ENCODE measurements at places on chromosomes 16 and 17.
A peak's percentile ranks its signal among the peaks of the same experiment; 100 is the strongest.

DNA sequence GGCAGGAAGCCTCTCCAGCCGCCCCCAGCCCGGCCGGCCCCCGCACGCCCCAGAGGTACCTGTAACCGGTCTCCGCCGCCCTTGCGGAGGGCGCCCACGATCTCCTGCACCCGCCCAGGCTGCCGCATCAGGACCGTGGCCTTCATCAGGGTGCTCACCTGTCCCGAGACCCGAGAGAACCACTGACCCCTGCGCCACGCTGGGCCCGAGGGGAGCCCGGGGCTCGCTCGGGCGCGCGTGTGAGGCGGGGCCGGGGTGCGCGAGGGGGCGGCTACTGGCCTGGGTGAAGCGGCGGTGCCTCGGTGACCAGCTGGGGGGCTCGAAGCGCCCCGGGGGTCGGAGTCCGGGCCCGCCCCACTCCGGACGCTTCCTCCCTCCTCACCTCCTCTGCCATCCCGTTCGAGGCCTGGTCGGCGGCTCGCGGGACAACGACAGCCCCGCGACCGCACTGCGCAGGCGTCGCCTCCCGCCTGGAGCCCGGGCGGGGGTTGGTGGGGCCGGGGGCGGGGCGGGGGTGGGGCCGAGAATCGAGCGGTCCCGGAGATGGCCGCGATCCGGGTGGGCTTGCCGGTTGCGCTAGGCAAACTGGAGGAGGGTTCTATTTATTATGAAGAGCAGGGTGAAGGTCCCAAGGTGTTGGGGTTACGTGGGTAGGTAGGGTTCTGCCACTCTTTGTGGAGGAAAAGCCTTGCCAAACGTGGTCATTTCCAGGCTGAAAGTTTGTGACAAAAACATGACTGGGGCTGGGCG, at the start of gene NT5C3B:
NT5C3B (minus strand) TSS at position 433 of the 750 bp plus-strand sequence; CDS start at position 394, 39 bp downstream.
- DNase-seq = peak; percentile 30

- peak; percentile 72 for DNase-seq
Measured at GRCh38 chr17:44095647-44096496, 25.3 kb downstream of the G6PC3 start.

- DNase-seq = peak; percentile 13
Measured at GRCh38 chr17:67245694-67246402, 852 bp upstream of the HELZ start.

DNA sequence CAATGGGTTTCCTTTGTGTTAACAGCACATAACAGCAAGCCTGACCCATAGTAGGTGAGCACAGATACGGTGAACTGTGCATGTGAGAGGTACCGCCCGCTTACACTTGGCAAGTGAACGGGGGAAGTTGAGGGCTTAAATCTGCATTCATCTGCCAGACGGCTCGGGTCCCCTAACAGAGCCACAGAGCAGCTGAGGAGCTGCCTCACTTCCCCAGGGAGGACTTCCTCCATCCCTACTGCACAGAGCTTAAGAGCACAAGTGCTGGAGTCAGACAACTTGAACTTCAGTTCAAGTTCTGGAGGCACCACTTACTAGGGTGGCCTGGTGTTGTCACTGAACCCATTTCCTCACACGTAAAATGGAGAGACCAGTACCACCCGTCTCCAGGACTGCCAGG, 13.4 kb downstream of the RAB5C start:
- DNase-seq = no peak

GRCh38 chr16:4904108-4904941, 32.6 kb downstream of the PPL start:
- DNase-seq = no peak

DNA sequence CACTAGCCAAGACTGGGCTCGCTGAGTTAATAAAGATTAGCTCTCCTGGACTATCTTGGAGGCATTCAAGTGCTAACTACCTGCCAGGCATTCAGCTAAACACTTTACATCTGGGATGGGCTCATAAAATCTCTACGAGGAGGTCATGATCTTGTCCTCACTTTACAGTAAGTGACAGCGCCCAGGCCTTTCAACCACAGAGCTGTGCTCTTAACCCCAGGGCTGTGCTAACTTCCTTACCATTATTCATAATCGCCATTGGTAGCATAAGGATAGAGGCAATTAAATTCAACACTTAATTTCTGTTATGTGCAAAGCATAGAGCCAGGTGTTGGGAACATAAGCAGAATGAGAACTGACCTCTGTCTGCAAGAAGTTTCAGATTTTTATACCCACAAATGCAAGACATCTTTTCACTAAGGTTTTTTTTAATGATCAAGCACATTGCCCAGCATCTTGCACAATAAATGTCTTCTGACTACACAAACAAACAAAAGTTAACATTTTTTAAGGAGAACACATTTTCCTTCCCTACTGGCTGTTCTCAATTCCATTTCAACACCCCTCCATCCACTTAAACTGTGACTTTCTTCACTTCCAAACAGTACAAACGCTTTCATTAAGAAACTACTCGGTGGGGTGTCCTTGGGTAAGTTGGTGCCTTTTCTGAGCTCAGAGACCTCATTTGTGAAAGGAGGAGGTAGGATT, 172.3 kb downstream of the C16orf78 start:
- DNase-seq = no peak

- DNase-seq = no peak
Measured at GRCh38 chr17:77445760-77446532, 305.2 kb downstream of the SEC14L1 start.

DNA sequence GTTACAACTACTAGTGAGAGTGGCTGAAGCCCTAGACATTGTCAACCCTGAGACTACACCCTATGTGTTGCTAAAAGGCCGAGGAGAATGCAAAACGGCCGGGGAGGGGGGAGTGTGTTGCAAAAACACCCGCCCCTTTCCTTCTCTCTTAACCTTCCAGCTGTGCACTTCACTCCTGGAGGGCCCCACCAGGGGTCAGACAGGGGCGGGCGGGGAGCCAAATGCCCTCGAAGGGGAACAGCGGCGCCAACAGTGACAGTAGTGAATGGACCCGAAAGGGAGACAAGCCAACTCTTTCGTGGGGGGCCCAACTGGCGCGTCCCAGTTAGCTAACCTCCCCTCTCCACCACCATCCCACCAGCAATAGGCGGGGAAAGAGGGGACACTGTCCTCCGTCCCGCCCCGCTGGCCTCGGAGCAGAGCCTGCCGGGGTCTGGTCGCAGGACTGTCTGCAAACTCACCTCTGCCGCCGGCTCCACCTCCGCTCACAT, 352 bp downstream of the MARF1 start:
- peak; percentile 62 for DNase-seq

All from NCI-H1105 (cell line).